ENCODE measurements at places on chromosomes 13 and 19.

GRCh38 chr19:4817467-4818277, 13.8 kb downstream of the TICAM1 start:
- no peak for DNase-seq

DNA sequence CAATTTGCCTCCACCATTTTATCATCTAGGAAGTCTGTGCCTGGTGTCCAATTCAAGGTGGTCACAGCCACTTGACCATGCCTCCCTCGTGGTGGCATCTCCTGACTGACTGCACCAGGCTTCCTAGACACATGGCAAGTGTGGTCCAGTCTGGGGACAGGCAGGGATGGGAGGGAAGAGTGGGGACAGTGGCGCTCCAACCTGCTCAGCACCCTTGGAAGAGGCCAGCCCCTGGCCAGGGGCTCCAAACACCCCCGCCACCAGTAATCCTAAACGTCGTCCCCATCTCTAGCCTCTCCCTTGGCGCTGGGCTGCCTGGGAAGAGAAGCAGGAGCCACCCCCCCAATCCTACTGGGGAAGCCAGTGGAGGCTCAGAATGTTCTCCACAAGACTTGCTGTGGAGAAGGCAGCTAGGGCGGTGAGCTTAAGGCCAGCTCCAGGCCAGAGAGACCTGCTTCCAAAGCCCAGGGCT, 2.7 kb downstream of the RPL36 start:
- DNase-seq, result no peak

DNA sequence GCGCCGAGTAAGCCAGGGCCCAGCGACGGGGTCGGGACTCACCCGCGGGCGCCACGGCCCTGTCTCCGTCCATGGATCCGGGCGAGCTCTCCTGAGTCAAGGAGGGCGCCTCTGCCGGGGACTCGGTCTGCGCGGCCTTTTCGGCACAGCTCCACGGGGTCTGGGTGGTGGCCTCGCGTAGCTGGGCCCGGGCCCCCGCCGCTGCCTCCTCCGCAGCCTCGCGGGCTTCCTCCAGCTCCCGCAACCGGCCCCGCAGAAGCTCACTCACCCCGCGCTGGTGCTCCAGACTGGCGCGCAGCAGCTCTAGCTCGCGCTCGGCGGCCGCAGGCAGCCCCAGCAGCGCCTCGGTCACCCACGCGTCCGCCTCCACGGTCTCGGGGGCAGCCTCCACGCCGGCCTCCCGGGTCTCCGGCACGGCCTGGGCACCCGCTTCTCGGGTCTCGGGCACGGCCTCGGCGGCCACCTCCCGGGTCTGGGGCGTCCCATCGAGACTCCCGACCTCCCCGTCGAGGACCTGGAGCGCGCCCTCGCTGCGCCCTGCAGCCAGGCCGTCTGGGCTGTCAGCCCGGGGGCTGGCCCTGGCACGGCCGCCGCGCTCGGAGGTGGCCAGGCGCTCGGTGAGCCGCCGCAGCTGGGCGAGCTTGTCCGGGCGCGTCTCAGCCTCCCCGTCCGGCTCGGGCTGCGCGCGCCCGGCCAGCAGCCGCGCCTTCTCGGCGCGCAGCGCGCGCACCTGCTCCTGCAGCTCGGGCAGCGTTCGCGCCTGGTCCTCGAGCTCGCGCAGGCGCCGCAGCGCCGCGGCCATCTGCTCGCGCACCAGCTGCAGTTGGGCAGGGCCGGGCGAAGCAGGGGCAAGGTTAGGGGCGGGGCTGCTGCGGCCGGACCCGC, 8.4 kb downstream of the KANK3 start:
- DNase-seq, result no peak

DNA sequence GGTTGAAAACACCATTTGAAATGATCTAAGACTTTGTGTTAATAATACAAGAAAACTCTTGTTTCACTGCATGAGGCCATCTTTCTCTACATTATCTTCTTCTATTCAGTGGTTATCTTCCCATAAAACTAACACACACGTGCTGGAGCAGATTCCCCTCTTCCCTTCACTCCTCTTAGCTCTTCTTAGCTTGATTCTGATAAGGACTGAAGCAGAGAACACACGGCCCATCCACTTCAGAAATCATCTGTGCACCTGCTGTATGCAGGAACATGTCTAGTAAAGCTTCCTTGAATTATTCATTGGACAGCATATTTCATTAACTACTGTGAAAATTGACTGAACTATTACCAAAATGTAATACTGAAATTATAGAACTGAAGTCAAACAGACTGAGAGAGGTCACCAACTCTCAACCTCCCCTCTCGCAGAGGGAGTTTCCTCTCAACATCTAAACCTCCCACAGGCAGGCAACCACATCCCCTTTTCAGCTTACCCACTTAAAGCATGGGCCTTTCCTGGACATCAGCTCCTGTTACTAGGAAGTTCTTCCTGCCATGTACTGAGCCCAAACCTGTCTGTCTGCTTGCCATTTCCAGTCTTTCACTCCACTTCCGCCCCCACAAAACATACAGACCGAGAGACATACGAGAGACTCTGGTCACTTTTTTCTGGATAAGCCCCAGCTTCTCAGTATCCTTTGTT, 113.9 kb downstream of the CRYL1 start:
- DNase-seq, result no peak

DNA sequence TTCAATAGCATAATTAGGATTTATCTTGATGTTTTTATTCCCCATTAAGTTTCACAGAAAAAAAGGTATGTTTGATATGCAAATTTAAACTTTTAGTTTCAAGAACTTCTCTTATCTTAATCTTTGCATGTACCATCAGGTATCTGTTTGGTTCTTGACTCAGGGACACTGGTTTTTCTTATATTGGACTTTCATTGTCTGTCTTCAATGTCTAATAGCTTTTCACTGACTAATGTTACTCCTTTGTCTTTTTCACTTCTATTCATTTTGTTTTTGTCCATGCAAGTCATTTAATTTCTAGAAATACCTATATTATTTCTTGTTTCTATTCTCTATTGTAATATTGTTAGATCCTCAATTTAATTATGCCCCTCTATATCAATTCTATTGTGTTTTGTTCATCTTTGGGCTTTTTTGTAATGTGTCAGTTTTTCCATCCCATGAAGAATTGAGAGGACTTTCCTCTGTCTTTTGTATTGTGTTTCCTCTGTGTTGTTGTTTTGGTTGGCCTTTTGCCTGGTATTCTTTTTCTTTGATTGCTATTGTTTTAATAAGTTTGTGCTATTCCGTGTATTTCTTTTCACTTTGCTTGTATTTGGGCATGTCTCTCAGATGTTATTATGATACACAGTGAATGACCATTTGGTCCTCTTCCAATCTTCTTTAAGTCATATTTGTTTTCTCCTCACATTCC, 58.3 kb upstream of the ANKRD10 start:
- DNase-seq, result no peak

GRCh38 chr19:55041627-55042343, 3.7 kb upstream of the GP6 start:
- no peak for DNase-seq

GRCh38 chr13:29125191-29125933, 305.2 kb downstream of the MTUS2 start:
- no peak for DNase-seq

- no peak for DNase-seq
Observed at GRCh38 chr19:54434112-54434872, 14.7 kb upstream of the LENG8 start.

Data from T-helper 22 cell (primary cell).